ENCODE measurements at places on chromosomes 12 and 14.

- no peak for DNase-seq
Measured at GRCh38 chr14:79320561-79320960, 890.7 kb downstream of the DIO2 start.

GRCh38 chr12:49355913-49356312 is 9.2 kb downstream of the DNAJC22 start:
- no peak for DNase-seq

GRCh38 chr12:124474709-124475108 is 92.7 kb downstream of the NCOR2 start:
- no peak for DNase-seq

DNA sequence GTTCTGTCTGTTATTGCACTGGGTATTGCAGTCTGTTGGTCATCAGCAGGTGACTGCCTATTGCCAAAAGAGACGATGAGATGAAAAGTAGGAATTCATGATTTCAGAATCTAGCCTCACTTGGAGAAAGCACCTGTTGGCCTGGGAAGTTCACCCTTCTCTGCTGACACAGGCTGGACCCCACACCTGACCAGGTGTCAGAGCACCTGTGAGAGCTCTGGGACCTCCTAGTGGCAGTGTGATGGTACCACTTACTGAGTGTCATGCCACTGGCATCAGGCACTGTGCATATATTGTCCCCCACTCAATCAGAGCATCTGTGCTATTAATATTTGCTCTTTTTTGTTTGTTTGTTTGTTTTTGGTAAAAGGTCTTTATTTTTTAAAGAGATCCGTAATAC is 68.0 kb downstream of the RASSF3 start:
- DNase-seq: no peak

GRCh38 chr14:93974833-93975232 is 1.5 kb downstream of the ASB2 start:
- no peak for DNase-seq

DNA sequence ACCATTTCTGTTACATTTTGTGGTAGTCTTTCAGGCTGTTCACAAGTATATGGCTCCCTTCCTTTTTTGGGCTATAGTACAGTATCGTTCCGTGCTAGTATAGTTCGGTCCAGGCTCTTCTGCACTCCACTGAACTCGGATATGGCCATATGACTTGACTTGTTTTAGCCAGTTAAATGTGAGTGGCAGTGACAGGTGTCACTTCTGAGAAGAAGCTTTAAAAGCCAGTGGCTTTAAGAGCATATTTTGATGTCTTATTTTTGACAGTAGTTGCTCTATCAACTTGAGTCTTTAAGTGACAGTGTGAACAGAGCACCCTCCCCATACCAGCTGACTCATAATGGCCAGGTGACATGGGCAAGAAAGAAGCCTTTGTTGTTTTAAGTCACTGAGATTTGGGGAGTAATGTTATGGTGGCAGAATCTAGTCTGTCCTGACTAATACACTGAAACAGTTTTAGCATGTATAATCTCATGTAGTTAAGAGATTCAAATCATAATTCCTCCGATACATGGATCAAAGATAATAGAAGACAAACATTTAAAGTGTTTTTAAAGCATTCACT is 64.6 kb downstream of the ANO4 start:
- no peak for DNase-seq

DNA sequence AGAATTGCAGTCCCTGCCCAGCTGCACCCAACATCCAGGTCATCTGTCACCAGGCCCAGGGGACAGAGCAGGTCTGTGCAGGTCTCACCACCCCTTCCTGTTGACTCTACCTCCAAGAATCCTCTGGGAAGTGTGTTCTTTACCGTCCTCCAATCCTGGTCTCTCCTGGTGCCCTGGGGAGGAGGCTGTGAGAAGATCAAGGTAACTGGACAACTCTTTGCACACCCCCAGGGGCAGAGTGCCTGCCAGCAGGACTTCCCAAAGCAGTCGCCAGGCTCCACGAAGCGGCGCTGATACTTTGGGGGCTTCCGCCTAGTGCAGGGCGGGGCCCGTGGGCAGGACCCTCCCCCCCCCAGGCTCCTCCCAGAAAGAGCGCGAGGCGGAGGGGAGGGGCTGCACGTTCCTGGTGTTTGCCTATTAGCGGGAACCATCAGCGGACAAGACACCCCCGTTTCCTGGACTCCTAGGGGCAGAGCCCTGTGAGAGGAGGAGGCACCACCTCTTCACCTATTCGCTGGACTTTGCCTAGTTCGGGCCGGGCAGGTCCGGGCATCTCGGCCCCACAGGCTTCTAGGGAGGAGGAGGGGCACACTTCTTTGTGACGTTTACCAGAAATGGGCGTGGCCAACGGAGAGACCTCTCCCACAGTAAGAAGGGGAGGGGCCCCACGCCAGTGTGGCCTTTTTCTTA is 918.0 kb downstream of the AACS start:
- DNase-seq: no peak

- no peak for DNase-seq
Measured at GRCh38 chr12:105554223-105554678, 223.8 kb downstream of the C12orf75 start.

DNA sequence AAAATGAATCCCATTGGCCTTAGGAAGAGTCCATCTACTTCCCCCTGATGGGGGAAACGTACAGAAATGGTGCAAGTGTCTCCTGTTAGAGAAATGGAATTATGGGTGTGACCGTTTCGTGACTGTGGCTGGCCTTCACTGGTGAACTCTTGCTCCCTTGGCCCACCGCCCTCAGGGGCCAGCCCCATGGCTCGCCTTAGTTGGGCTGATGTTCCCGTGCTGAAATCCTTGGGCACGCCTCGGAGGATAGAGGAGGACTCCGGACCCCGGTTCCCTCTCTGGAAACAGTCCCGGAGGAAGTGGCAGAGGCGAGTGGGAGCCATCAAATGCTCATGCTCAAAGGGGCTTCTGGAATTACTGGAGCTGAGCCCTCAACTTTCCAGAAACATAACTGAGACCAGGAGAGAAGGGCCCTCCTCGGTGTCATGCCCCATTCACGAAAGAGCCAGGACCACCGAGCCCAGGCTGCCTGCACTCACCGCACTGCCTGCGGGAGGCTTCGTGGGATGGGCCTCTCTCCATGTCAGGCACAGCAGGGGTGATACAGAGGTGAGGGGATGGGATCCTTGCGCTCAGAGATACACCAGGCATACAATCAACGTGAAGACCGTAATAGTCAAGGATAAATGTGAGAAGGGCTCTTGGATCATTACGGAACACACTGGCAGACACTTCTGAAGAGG is 10.1 kb upstream of the CACNA2D4 start:
- DNase-seq: no peak

DNA sequence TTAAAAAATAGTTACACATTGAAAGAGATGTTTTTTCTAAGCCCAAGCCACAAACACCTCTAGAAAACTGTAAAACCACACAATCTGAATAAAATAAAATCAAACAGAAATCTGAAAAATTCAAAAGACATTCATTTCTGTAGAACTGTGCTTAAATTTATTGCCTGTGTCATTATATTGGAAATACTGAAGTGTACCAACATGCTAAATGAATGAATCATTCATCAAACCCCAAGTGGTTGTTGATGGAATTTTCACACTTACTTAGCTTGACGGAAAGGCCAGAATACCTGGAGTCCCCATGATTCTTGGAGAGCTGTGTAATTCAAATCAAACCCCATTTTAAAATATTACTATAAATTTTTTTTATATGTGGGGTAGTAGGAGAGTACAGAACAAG is 2.7 kb downstream of the KITLG start:
- no peak for DNase-seq

DNA sequence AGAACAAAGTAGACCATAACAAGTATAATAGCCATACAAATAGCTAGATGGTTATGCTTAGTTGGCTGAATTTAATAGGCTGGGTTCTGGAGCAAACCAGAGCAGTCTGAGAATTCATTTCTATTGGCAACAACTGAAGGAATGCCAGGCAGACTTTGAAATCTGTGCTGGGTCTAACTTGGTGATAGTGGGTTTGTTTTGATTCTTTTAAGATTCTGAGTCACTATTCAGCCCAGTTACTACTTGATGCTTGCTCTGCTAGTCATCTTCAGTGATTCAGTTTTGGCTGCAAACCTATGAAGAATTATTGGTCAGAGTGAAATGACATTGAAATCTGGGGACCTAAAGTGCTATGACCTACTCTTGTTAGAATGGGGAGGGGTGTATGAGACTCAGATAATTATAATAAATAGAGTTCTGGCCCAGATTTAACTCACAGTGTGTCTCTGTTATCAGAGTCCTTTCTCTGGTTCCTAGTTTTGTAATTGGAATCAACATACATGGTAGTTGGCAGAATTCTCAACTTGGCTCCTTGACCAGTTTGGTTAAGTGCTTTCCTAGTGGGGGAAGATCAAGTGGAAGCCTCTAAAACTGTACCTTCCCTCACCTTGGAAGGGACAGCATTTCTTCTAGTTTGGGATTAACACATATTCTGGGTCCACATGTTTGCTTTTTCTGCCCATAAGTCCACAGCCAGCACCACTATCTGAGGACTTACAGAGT is 43.5 kb downstream of the MNAT1 start:
- no peak for DNase-seq

DNA sequence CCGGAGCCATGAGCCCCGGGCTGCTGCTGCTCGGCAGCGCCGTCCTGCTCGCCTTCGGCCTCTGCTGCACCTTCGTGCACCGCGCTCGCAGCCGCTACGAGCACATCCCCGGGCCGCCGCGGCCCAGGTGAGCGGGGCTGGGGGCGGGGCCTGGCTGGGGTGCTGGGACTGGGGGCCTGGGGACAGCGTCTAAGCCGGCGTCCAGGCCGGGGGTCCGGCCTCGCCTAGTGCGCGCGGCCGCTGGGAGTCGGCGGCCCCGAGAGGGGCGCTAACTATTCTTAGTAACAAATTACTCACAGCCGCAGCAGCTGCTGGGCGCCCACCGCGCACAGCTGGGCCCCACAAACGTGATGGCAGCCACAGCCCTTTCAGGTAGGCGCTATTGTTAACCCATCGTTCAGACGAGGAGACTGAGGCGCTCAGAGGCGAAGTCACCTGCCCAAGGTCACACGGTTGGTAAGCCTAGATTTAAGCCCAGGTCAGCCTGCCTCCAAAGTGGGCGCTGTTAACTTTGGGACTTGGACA is 374 bp downstream of the CYP46A1 start:
- DNase-seq: no peak

- DNase-seq: no peak
Measured at GRCh38 chr12:70721216-70721615, 84.0 kb upstream of the PTPRB start.

- no peak for DNase-seq
Measured at GRCh38 chr12:78697817-78698415, 166.7 kb upstream of the SYT1 start.

GRCh38 chr12:132286912-132287311 is 42.5 kb downstream of the GALNT9 start:
- DNase-seq: no peak

GRCh38 chr12:65902500-65902899 is 78.2 kb downstream of the HMGA2 start:
- no peak for DNase-seq

GRCh38 chr12:132139912-132140311 is 4.2 kb downstream of the DDX51 start:
- no peak for DNase-seq

DNA sequence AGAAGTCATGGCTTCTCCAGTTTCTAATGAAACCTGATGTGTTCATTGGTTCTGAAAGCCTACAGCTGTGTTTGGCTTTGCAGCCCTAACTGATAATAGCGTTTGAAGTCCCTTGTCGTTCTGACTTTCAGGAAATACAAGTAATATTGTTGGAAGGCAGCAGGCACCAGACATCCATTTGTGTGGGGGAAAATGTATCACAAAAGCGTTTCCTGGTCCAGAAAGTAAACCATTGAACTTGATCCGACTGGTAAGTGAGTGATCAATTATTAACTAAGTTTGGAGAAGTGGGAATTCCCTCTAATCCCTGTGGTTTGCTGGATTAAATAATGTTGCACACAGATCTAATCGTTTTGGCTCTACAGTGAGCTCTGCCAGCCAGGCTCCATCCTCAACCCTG is 77.3 kb upstream of the LTA4H start:
- no peak for DNase-seq

DNA sequence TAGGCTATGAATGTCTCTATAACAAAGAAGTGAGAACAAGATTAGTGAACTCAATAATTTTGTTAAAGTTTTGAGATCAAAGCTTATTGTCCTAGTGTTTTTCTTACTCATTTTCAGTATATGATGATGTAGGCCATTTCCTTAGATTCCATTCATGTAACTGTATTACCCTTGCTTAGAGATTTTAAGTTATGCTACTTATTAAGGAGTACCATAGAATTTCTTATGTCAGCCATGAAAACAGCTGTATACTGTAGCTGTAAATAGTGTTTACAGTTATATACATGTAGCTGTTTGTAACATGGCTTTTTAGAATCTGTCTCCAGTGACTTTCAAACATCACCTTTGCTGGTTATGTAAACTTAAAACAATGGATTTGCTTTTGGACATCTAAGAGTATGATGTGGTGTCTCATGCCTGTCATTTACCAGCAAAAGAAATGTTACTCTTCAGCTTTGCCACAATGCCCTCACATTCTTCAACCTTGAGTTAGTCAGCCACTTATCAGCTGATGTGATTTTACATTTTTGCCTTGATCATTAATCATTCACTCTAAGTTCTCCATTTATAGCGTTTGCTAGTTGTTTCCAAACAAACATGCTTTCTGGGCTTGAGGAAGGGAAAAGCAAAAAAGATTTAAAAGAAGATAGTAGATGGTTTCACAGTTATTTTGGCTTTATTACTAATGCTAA is 55.5 kb downstream of the SLC16A7 start:
- no peak for DNase-seq

- DNase-seq: no peak
Measured at GRCh38 chr12:19772776-19773175, 333.5 kb downstream of the AEBP2 start.

GRCh38 chr14:57052705-57053302 is 215.9 kb downstream of the EXOC5 start:
- DNase-seq: no peak

- DNase-seq: no peak
Measured at GRCh38 chr12:28925719-28926376, 223.2 kb upstream of the FAR2 start.

DNA sequence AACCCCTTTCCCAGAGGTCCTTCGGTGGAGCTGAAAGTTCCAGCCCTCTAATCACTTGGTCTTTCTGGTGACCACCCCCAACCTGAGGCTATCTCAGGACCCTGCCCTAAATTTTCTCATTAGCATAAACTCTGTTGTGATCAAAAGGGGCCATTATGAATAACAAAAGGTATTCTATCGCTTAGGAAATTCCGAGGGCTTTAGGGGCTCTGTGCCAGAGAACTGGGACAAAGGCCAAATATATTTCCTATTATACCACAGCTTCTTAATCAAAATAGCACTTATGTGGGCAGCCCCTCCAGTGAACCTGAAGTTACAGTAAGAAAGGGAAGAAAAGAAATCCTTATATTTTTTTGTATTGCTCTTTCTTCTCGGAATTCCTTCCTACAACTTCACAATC is 125.3 kb upstream of the NPAS3 start:
- DNase-seq: no peak

- DNase-seq: no peak
Measured at GRCh38 chr14:57760896-57761295, 105.0 kb downstream of the SLC35F4 start.

- no peak for DNase-seq
Measured at GRCh38 chr12:92561543-92561899, 141.3 kb upstream of the PLEKHG7 start.
